Prostate gland (tissue), 2 donors: ENCODE measurements at places on chromosomes 16 and 17. TPM values are rescaled to one million over a fixed set of nuclear protein-coding genes. Genes with fewer than 3 reads are reported as not detected.

The TBC1D3K gene
- total RNA-seq = not detected

The OTOP3 gene
- not detected for total RNA-seq

The CCL15 gene
- not detected for total RNA-seq

The CHP2 gene
- 1.9 TPM for total RNA-seq

The HS3ST3A1 gene
- 3.1 TPM for total RNA-seq

The ZNF597 gene
- total RNA-seq = 9.5 TPM

The PIMREG gene
- total RNA-seq = 4.9 TPM

The ADAD2 gene
- total RNA-seq = 0.91 TPM

The GRIN2A gene
- 0.23 TPM for total RNA-seq

The CHST4 gene
- total RNA-seq = 1.2 TPM

- DNase-seq = no peak
Measured at GRCh38 chr16:26838931-26839330, 227.8 kb upstream of the C16orf82 start.

DNA sequence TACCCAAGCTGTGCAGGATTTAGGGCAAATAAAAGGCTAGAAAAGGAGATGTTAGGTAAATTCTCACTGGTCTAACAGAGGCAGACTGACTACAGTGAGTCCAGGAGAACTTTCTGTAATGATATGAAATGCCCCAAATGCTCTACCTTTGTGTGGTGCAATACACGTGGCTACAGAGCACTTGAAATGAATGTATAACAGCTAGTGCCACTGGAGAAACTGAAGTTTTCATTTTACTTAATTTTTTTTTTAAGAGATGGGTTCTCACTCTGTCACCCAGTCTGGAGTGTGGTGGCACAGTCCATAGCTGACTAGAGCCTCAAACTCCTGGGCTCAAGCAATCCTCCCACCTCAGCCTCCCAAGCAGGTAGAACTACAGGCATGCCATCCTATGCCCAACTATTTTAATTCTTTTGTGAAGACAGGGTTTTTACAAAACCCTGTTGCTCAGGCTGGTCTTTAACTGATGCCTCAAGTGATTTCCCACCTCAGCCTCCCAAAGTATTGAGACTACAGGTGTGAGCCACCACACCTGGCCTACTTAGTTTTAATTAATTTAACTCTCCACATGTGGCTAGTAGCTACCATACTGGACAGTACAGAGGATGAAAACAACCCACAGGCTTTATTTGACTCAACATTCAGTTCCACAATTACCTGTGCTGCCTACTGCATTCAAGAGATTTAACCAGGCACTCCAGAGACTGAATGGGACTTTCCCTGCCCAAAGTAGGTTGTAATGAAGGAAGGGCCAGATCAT lies 84.8 kb upstream of the PLEKHM1 start:
- DNase-seq = no peak

DNA sequence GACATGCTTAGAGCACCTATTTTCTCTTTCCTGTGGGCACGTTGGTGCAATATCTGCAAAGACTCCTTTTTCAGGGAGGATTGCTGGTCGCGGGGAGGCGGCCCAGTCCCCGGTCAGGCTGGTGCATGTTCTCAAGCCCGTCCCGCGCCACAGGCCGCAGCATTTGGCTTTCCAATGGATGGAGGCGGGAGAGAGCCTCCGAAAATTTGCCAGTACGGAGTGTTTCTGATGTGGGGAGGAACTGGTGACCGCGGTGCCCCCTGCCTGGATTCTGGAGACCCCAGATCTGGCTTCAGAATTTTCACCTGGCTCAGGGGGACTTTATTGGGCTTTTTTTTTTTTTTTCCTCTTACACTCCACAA lies 2.3 kb downstream of the CMIP start:
- DNase-seq = peak; percentile 44

DNA sequence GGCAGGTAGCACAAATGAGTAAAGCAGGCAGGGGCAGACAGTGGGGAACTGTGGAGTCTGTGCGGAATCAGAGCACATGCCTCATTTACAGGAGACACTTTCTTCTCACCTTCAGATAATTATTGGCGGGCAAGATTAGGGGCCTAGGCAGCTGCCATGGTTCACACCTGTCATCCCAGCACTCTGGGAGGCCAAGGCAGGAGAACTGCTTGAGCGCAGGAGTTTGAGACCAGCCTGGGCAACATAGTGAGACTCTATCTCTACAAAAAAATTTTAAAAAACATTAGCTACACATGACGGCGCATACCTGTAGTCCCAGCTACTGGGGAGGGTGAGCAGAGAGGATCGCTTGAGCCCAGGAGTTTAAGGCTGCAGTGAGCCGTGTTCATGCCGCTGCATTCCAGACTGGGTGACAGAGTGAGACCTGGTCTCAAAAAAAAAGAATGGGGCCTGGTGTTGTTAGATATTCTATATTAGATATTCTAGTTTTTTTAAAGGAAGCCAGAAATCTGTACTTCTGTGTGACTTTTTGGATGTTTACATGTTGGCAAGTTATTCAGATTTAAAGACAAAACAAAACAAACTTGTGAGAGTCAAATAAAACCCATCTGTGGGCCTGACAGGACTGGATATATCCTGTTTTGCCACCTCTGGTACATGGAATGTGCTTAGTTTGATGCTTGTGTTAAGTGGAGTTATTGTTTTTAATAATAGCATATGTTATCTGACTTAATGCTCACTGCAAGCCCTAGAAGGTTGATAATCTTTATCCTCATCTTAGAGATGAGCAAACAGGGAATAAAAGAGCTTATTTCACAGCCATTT lies 4.9 kb upstream of the LPCAT2 start:
- no peak for DNase-seq

- peak; percentile 67 for DNase-seq
Measured at GRCh38 chr17:8785547-8786413, 13.4 kb downstream of the MFSD6L start.

DNA sequence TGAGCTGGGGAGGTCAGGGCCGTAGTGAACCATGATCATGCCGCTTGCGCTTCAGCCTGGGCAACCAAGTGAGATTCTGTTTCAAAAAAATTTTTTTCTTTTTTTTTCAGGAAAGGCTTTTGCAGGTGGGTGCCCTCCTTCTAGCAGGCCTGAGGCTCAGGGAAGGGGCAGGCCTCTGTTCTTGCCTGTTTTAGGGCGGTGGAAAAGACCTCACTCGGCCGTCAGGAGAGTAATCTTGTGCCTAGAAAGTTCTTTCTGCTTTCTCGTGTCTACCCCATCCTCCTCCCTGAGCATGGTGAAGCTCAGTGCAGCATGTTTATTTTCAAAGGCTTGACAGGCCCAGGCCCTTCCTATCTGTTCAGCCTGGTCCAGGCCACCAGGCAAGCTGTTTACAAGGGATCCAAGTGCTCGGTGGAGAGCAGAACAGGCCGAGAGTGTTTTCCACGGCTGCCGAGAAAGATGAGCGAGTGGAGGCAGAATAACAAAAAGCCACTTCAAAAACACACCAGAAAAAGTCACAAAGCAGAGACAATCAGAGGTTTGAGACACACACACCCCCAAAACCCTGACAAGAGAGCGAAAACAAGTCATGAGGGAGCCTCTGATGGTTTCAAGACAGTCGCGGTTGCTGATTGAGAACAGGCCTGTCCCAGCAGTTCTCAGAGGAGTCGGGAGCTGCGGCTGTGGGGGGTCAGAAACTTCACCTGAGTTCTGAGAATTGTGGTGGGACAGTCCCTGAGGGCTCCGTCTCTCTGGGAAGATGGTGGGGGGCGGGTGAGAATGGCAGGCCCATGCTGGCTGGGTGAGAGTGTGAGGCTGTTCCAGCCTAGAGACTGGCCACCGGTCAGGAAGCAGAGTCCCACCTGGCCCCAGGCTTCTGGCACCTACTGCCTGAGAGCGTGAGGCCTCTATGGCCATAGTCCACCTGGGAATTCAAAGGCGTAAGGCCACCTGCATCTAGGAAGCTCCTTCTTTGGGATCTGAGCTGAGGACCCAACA lies 37.5 kb upstream of the CCR7 start:
- DNase-seq = no peak

- DNase-seq = no peak
Measured at GRCh38 chr17:12599186-12599920, 66.3 kb upstream of the MYOCD start.

DNA sequence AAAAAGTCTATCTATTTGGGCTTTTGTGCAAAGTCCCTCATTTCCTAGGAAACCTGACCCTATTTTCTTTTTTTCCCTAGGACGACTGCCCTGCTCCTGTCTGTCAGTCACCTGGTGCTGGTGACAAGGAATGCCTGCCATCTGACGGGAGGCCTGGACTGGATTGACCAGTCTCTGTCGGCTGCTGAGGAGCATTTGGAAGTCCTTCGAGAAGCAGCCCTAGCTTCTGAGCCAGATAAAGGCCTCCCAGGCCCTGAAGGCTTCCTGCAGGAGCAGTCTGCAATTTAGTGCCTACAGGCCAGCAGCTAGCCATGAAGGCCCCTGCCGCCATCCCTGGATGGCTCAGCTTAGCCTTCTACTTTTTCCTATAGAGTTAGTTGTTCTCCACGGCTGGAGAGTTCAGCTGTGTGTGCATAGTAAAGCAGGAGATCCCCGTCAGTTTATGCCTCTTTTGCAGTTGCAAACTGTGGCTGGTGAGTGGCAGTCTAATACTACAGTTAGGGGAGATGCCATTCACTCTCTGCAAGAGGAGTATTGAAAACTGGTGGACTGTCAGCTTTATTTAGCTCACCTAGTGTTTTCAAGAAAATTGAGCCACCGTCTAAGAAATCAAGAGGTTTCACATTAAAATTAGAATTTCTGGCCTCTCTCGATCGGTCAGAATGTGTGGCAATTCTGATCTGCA lies 12.9 kb downstream of the TMEM98 start:
- no peak for DNase-seq

GRCh38 chr16:51968749-51969148 lies 578.2 kb downstream of the TOX3 start:
- no peak for DNase-seq

GRCh38 chr17:1011138-1011537 lies 14.2 kb downstream of the TIMM22 start:
- no peak for DNase-seq

- DNase-seq = no peak
Measured at GRCh38 chr17:68718465-68718864, 117.3 kb upstream of the FAM20A start.

- DNase-seq = no peak
Measured at GRCh38 chr16:2437032-2437790, 8.0 kb downstream of the CCNF start.

- DNase-seq = no peak
Measured at GRCh38 chr17:78379131-78379491, 662 bp downstream of the PGS1 start.

DNA sequence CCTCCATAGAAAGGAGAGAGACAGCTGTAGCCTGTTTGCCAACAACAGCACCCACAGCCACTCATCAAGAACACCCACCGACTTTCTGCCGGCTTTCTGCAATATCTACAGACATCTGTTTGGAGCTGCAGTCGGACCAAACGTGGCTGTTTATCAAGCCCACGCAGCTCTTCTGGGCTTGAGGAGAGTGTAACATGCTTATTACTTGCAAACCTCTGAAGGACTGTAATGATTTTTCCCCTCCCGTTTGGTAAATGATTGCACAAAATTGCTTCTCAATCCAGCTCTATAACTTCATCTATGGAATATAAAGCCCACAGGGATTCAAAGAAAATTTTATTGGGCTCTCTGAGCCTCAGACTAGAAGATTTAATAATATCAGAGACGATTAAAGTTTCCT lies 100.5 kb downstream of the VAT1L start:
- DNase-seq = no peak

DNA sequence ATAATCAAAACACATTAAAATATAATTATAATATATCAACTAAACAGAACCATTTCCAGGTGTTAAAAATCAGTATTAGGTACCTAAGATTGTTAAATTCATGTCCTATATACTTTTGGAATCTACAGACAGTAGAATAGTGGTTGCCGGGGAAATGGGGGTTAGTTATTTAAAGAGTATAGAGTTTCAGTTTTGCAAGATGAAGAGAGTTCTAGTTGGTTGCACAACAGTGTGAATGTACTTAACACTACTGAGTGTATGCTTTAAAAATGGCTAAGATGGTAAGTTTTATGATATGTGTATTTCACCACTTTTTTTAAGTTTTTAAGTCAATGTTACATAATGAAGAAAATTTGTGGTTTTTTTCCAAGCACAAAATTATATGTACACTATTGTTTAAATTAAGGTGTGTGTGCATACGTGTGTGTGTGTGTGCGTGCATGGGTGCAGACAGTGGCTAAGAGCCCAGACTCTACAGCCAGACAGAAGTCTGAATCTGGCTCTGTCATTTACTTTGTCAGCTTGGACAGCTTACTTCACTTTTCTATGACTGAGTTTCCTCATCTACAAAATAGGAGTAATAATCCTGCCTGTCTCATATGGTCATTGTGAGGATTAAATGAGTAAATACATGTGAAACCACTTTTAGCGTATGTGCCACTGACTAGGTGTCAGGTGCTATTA lies 25.3 kb upstream of the PHAF1 start:
- DNase-seq = no peak

- DNase-seq = no peak
Measured at GRCh38 chr17:9533441-9533840, 42.2 kb downstream of the STX8 start.

DNA sequence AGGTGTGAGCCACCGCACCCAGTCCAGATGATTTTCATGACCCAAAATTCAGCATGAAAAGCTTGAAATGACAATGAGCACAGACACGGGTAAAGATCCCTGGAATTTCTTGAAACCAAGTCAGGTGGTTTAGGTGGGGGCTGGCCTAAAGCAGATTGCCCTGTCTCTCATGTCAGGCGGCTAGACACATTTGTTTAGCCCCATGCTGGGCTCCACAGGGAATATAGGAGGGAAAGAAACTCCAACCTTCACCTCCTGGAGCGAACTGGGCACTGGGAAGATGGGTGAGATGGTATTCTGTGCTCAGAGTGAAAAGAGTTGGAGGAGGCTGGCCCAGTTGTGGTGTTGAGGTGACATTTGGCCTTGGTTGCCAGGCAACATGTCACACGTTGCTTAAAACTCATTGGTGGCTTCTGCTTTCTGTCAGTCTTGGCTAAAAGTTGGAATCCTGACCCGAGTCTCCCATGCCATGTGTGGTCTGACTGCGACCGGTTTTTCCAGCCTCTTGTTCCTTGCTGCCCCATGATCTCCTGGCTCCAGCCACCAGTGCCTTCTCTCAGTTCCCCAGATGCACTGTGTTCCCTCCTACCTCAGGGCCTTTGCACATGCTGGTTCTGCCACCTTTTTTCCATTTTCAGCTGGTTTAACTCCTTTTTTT lies 113.7 kb downstream of the ABCC6 start:
- DNase-seq = no peak
